ENCODE measurements at places on chromosomes 2 and 18. TPM values are rescaled to one million over a fixed set of nuclear protein-coding genes. Genes with fewer than 3 reads are reported as not detected.

- peak overlapping the region; percentile 63 for H3K27ac ChIP-seq
- H3K36me3 ChIP-seq = peaks cover 6% of the 10 kb centered on the region
- H3K4me3 ChIP-seq = peak overlapping the region; percentile 85
- no peak for DNase-seq
- peaks cover 27% of the 10 kb centered on the region for H3K4me1 ChIP-seq
Observed at GRCh38 chr2:73282924-73283544, 1.2 kb downstream of the FBXO41 start.

DNA sequence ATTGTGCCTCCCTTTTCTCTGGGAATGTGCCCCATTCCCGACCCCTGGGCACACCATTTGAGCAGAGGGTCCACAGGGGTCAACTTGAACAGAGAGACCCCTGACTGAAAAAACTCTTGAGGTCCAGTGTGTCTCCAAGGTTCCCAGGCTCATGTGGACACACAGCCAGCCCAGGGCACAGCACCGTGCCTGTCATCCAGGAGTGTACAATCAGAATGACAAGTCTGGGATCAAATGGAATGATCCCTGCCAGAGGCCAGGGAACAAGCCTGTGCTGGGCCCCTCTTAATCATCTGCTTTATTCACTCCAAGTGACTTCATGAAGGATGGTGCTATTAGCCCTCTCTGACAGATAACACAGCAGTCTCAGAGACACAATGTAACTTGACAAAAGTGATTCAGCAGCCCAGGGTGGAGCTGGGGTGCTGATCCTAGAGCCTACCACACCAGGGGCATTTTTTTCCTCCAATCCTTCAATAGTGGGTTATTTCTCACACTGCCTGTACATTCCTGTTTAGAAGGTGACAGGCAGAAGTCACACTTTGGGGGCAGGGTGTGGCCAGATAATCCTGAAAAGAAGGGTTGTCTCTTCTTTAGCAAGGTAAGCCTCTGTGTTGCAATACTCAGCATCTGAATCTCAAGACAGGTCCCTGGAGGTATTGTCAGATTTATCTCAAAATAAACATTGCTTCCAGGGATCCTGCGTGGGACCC is 84.0 kb upstream of the TMEM200C start:
- H3K27ac ChIP-seq = no peak overlapping the region
- peaks cover 11% of the 10 kb centered on the region for H3K4me1 ChIP-seq
- H3K4me3 ChIP-seq = no peak overlapping the region
- no peaks in the 10 kb centered on the region for H3K36me3 ChIP-seq
- H3K27me3 ChIP-seq = no peaks in the 10 kb centered on the region
- DNase-seq = no peak

DNA sequence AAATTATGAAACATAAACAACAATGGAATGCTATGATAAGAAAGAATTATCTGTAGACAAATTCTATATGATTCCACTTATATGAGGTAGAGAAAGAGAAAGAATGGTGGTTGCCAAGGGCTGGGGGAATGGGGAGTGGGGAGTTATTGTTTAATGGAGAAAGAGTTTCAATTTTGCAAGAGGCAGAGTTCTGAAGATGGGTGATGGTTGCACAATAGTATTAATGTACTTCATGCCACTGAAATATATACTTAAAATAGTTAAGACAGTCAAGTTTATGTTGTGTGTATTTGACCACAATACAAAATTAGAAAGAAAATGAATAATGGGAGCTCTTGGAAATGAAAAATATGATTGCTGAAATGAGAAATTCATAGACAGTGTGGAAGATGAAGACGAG is 22.6 kb upstream of the FAM117B start:
- no peak for DNase-seq
- no peak overlapping the region for H3K4me3 ChIP-seq
- H3K27me3 ChIP-seq = no peaks in the 10 kb centered on the region
- H3K36me3 ChIP-seq = no peaks in the 10 kb centered on the region
- H3K4me1 ChIP-seq = peaks cover 7% of the 10 kb centered on the region

Gene GKN1
- total RNA-seq = not detected

GRCh38 chr2:148531235-148531634 is 113.3 kb upstream of the EPC2 start:
- peaks cover 59% of the 10 kb centered on the region for H3K4me1 ChIP-seq
- no peak overlapping the region for H3K4me3 ChIP-seq
- no peaks in the 10 kb centered on the region for H3K36me3 ChIP-seq
- no peaks in the 10 kb centered on the region for H3K27me3 ChIP-seq

DNA sequence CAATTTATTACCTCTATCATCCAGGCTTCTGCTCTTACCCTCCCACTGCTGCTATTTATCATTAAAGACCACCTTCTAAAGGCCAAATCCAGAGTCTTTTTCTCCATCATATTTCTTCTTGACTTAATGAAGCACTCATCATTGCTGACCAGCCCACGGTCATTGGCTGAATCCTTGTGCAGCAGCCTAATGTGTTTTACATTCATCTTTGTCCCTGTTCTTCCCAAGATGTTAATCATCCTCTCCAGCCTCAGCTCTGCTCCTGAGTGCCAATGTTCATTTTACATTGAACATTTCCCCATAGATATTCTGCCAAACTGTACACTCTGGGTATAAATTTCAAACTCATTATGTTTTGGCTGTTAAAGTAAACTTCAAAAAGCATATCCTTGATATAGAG is 373.6 kb downstream of the NUP35 start:
- H3K36me3 ChIP-seq = no peaks in the 10 kb centered on the region
- no peak overlapping the region for H3K4me3 ChIP-seq
- no peaks in the 10 kb centered on the region for H3K27me3 ChIP-seq
- no peak overlapping the region for H3K27ac ChIP-seq
- no peaks in the 10 kb centered on the region for H3K4me1 ChIP-seq

DNA sequence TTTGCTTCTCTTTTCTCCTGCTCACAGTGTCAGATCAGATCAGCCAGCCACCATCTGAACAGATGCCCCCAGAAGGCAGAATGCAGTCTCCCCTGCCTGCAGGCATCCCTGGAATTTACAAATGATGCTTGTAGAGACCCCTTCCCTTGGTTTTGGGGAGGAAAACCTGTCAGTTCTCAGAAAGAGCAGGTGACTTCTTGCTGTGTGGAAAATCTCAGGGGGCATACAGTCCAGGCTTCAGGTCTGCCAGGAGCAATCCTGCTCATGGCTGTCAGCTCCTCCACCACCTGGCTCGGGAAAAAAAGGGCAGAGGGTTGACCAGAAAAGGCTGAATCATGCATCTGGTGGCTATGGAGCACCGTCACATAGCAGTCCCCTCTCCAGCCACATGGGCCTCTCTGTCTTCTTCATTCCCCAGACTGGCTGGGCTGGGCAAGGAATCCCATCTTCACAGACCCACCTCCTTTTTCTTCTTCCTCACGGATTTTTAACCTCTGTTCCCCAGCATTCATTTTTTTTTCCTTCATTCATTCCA is 107.0 kb downstream of the KCNF1 start:
- H3K27ac ChIP-seq = no peak overlapping the region
- no peaks in the 10 kb centered on the region for H3K36me3 ChIP-seq
- H3K4me3 ChIP-seq = no peak overlapping the region
- no peak for DNase-seq

Gene NCKAP1
- 14.5 TPM for total RNA-seq

Gene DQX1
- total RNA-seq = 0.68 TPM

- no peak overlapping the region for H3K27ac ChIP-seq
- H3K4me3 ChIP-seq = no peak overlapping the region
- H3K36me3 ChIP-seq = peaks cover 9% of the 10 kb centered on the region
Observed at GRCh38 chr2:8527031-8527430, 154.8 kb upstream of the ID2 start.

- peaks cover 2% of the 10 kb centered on the region for H3K27me3 ChIP-seq
- no peaks in the 10 kb centered on the region for H3K36me3 ChIP-seq
- no peak for DNase-seq
- no peak overlapping the region for H3K4me3 ChIP-seq
- H3K27ac ChIP-seq = no peak overlapping the region
Observed at GRCh38 chr2:182241936-182242335, 184.9 kb downstream of the PDE1A start.

- no peak overlapping the region for H3K27ac ChIP-seq
- no peaks in the 10 kb centered on the region for H3K4me1 ChIP-seq
- peaks cover 6% of the 10 kb centered on the region for H3K27me3 ChIP-seq
- H3K36me3 ChIP-seq = no peaks in the 10 kb centered on the region
- no peak overlapping the region for H3K4me3 ChIP-seq
Observed at GRCh38 chr18:13889671-13890070, 25.7 kb downstream of the MC2R start.

Gene CRACDL
- 0.12 TPM for total RNA-seq
